ENCODE measurements at places on chromosomes 5 and 9.

- H3K27me3 ChIP-seq = no peaks in the 10 kb centered on the region
- no peak overlapping the region for H3K27ac ChIP-seq
- no peaks in the 10 kb centered on the region for H3K4me1 ChIP-seq
- no peaks in the 10 kb centered on the region for H3K36me3 ChIP-seq
These were observed 23.8 kb downstream of the KLF4 start for GRCh38 chr9:107465467-107466451.

GRCh38 chr9:71743217-71743705 lies 25.1 kb downstream of the CEMIP2 start:
- no peaks in the 10 kb centered on the region for H3K4me1 ChIP-seq
- H3K27me3 ChIP-seq = no peaks in the 10 kb centered on the region
- no peak overlapping the region for H3K27ac ChIP-seq
- peaks cover 45% of the 10 kb centered on the region for H3K36me3 ChIP-seq

DNA sequence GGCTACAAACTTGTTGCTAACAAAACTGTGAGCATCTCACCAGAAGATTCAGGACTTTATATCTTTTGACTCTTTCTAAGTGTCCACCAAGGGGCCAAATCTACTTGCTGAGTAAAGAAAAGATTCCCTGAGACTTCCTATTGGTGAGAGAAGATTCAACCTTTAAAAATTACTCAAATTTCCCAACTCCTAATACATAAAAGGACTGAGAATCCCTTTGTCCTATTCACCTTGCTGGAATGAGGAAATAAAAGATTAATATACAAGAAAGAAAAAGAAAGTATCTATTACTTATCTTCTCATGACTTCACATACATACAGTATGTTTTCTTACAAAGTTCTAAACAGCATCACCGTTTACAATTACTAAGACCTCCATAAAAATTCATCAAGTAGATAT lies 47.9 kb upstream of the MYOT start:
- no peak for DNase-seq
- no peaks in the 10 kb centered on the region for H3K27me3 ChIP-seq
- no peaks in the 10 kb centered on the region for H3K36me3 ChIP-seq
- no peak overlapping the region for H3K27ac ChIP-seq

- no peaks in the 10 kb centered on the region for H3K27me3 ChIP-seq
- no peak for DNase-seq
- no peaks in the 10 kb centered on the region for H3K4me1 ChIP-seq
- H3K36me3 ChIP-seq = no peaks in the 10 kb centered on the region
These were observed 49.6 kb upstream of the RAPGEF6 start for GRCh38 chr5:131684595-131684994.
